ENCODE measurements at places on chromosomes 3 and 15. TPM values are rescaled to one million over a fixed set of nuclear protein-coding genes. Genes with fewer than 3 reads are reported as not detected.

DNA sequence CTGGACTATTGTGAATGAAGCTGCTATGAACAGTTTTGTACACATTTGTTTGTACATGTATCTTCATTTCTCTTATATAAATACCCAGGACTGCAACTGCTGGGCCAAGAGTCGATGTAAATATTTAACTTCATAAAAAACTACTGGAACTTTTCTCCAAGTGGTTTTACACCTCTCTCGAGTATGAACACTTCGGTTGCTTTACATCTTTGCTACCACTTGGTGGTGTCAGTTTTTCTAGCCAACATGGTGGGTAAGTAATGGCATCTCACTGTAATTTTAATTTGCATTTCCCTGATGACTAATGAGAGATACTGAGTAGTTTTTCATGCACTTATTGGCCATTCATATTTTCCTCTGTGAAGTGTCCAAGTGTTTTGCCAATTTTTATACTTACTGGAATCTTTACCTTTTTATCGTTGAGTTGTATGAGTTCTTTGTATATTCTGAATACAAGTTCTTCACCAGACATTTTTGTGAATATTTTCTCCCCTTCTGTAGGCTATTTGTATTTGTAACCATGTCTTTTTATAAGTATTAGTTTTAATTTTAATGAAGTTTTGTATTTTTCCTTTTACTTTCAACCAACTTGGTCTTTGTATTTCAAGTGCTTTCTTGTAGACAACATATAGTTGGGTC lies 44.4 kb downstream of the PCOLCE2 start:
- no peak overlapping the region for H3K27ac ChIP-seq
- H3K4me1 ChIP-seq = no peaks in the 10 kb centered on the region
- no peaks in the 10 kb centered on the region for H3K27me3 ChIP-seq

DNA sequence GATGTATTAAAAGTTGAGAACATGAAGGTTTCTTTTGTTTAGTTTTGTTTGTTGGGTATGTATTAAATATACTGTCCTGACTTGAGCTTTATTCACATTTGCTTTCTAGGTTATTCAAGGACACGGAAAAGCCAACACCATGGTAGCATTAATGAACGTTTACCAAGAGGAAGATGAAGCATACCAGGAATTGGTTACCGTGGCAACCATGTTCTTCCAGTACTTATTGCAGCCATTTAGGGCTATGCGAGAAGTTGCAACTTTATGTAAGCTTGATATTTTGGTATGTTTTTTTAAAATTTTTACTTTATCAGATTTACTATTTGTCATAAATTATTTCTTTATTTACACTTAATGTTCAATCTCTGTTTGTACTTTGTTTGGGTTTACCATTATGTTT lies 3.6 kb downstream of the WHAMM start:
- peaks cover 47% of the 10 kb centered on the region for H3K4me1 ChIP-seq
- no peak overlapping the region for H3K4me3 ChIP-seq
- H3K27me3 ChIP-seq = no peaks in the 10 kb centered on the region
- DNase-seq = no peak
- no peaks in the 10 kb centered on the region for H3K36me3 ChIP-seq
- H3K27ac ChIP-seq = peak overlapping the region; percentile 92

DNA sequence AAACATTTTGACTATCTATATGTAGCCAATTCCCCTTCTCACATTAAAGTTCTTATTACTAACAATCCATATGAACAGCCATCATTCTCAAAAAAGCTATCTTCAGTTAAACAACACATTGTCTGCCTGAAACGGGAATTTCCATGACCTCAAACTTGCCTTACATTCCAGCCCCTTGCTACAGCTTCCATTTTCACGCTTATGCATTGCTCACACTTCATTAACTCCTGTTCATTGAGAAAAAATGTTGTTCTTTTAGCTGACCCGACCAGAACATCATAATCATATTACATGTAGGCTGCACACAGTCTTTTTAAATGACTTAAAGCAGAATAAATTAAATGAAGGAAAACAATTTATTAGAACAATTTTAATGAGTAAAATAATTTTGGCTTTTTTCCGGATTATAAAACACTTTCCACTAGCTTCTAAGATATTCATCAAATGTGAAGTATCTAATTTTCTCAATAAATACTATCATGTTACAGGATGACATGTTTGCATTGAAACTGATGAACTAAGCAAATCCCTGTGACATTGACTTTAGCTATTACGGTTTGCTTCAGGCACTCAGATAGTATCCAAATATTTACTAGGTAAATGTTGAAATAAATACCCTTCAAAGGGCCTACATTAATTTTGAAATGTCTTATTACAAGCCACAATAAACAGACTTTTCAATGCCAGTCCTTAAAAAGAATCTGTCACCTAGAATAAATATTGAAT lies 49.9 kb downstream of the P3H2 start:
- no peak overlapping the region for H3K27ac ChIP-seq
- H3K27me3 ChIP-seq = no peaks in the 10 kb centered on the region
- DNase-seq = no peak
- H3K4me3 ChIP-seq = no peak overlapping the region
- H3K36me3 ChIP-seq = no peaks in the 10 kb centered on the region

- no peak for DNase-seq
- H3K36me3 ChIP-seq = no peaks in the 10 kb centered on the region
- no peak overlapping the region for H3K27ac ChIP-seq
- no peak overlapping the region for H3K4me3 ChIP-seq
These were observed 370.9 kb downstream of the NSUN3 start for GRCh38 chr3:94433811-94434210.

- H3K27me3 ChIP-seq = no peaks in the 10 kb centered on the region
- no peak overlapping the region for H3K4me3 ChIP-seq
- DNase-seq = no peak
- no peaks in the 10 kb centered on the region for H3K4me1 ChIP-seq
These were observed 9.2 kb upstream of the HHLA2 start for GRCh38 chr3:108287146-108287545.

Gene AADACL2
- total RNA-seq = not detected

DNA sequence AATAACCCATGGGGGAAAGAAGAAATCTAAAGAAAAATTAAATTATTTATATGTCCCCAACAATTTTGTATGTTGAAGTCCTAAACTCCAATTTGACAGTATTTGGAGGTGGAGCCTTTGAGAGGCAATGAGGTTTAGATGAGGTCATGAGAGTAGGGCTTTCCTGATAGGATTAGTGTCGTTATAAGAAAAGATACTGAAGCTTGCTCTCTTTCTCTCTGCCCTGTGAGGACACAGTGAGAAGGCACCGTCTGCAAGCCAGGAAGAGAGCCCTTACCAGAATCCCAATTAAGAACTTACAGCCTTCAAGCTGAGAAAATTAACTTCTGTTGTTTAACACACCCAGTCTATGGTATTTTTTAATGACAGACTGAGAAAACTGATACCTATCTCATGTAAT lies 16.1 kb upstream of the OR5AC2 start:
- H3K36me3 ChIP-seq = no peaks in the 10 kb centered on the region
- no peak overlapping the region for H3K4me3 ChIP-seq
- H3K4me1 ChIP-seq = no peaks in the 10 kb centered on the region
- DNase-seq = no peak

DNA sequence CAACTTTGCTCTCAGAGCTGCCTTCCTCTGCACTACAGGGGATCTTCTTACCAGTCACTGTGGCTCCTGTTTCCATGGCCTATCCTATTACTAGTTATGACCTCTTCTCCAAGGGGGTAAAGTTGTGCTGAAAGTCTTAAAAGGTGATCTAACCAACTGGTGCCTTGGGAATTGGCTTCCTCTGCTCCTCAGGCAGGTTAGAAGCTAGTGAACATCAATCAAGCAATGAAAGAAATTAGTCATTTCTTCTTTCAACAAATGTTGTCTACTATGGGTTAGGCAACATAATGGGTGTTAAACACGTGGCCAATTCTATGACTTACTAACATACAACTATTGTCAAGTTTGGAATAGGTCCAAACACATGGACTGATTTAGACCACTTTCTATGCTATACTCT lies 571.4 kb upstream of the NAALADL2 start:
- no peak overlapping the region for H3K27ac ChIP-seq
- no peaks in the 10 kb centered on the region for H3K27me3 ChIP-seq
- H3K4me3 ChIP-seq = no peak overlapping the region

DNA sequence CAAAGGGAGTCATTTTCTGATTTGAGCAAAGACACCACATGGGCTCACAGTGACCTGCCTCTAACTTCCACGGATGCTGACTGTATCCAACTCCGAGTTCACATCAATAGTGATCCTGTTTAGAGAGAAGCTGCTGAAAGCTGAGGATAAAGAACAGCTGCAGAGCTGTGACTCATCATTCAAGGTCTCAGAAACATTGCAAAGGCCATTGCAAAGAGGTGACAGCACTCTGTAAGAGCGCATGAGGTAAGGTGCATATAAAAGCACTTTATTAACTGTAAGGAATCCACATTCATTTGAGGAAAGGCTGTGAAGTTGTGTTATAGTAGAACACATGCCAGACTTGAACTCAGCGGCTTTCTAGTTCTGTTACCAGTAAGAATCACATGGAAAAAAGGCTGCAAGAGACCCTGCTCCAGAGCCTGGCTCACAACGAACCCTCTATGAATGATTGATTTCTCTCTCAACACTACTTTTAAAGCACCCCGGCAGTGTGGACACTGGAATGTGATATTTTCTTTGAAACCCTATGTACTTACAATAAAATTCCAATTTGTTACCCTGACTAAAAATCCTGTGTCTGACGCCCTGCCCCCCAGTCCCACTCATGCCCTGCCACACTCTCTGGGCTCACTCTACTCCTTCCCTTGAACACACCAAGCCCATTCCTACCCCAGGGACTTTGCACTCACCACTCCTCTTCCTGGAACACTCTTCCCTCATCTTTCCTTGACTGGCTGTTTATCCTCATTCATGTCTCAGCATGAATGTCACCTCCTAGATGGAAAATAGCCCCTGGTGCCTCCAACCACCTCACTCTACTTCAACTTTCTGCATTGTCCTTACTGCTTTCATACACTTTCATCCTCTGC lies 111.2 kb downstream of the LSM3 start:
- H3K4me3 ChIP-seq = no peak overlapping the region
- peaks cover 49% of the 10 kb centered on the region for H3K4me1 ChIP-seq
- peak; percentile 62 for DNase-seq
- H3K36me3 ChIP-seq = no peaks in the 10 kb centered on the region
- peak overlapping the region; percentile 84 for H3K27ac ChIP-seq

GRCh38 chr3:3038201-3038991 lies 71.8 kb downstream of the IL5RA start:
- H3K4me1 ChIP-seq = no peaks in the 10 kb centered on the region
- peak overlapping the region; percentile 37 for H3K27ac ChIP-seq
- H3K4me3 ChIP-seq = no peak overlapping the region
- DNase-seq = no peak

DNA sequence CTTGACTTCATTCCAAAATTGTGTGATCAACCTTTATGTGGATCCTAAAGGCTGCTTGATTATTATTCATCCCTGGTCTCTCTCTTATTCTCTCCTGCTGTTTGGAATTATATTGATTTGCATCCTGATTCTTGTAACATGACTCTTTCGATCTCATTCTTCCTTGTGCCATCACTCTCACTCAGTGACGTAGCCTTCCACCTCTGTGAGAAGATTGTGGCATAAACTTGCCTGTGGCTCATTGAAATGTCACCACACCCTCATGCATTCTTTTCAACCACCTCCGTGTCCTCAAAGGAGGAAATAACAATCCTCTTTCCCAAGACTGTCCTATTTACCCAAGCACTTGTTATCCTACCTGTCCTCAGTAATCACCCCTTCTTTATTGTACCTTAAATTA lies 41.3 kb upstream of the GCNT3 start:
- no peaks in the 10 kb centered on the region for H3K27me3 ChIP-seq
- H3K36me3 ChIP-seq = no peaks in the 10 kb centered on the region
- no peak overlapping the region for H3K27ac ChIP-seq
- H3K4me1 ChIP-seq = no peaks in the 10 kb centered on the region

- no peaks in the 10 kb centered on the region for H3K4me1 ChIP-seq
- H3K27ac ChIP-seq = no peak overlapping the region
- no peaks in the 10 kb centered on the region for H3K36me3 ChIP-seq
These were observed 270.0 kb downstream of the NAALADL2 start for GRCh38 chr3:175129126-175129525.

GRCh38 chr15:52511084-52511483 lies 17.6 kb downstream of the MYO5A start:
- H3K27me3 ChIP-seq = no peaks in the 10 kb centered on the region
- H3K4me3 ChIP-seq = no peak overlapping the region
- H3K36me3 ChIP-seq = no peaks in the 10 kb centered on the region
- H3K4me1 ChIP-seq = peaks cover 42% of the 10 kb centered on the region

Gene GOLGA6L10
- total RNA-seq = 0.49 TPM

- no peaks in the 10 kb centered on the region for H3K27me3 ChIP-seq
- H3K36me3 ChIP-seq = no peaks in the 10 kb centered on the region
- no peak for DNase-seq
These were observed 45.4 kb downstream of the FGF7 start for GRCh38 chr15:49468481-49468839.

Gene LMAN1L
- total RNA-seq = not detected

DNA sequence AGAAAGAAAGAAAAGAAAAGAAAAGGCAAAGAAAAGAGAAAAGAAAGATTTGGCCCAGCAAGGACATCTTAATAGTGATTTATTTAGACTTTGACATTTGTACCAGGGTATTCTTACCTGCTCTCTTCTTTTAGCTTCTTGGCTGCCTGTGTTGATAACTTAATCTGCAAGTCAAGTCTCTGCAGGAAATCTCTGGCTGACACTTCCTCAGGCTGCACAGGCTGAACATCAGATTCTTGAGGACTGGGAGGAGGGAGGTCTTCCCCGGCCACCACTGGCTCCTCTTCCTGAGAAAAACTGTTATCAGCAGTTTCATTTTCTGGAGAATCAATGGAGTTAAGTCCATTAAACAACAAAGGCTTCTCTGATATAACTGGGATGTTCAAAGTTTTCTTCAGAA lies 12.8 kb downstream of the LYSMD2 start:
- peaks cover 28% of the 10 kb centered on the region for H3K4me1 ChIP-seq
- H3K36me3 ChIP-seq = no peaks in the 10 kb centered on the region
- no peak overlapping the region for H3K27ac ChIP-seq
- DNase-seq = no peak
- no peak overlapping the region for H3K4me3 ChIP-seq

DNA sequence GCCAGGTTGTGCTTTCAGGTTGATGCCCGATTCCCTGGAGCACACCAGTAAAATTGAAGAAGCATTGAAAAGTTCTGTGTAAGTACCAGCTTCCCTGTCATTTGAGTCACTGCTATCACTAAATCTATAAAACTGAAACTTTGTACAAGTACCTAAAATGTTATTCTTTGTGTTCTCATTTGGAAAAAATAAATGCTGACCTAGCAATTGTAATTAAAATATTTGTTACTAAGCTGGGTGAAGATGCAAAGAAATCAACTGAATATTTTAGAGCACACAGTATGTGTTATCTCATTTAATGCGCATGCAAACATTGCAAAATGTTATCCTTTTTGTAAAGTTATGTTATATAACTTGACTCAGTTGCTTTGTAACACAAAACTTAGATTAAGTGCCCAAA lies 733.7 kb downstream of the TBL1XR1 start:
- H3K36me3 ChIP-seq = no peaks in the 10 kb centered on the region
- no peak for DNase-seq
- no peaks in the 10 kb centered on the region for H3K4me1 ChIP-seq
- H3K27ac ChIP-seq = no peak overlapping the region
- H3K4me3 ChIP-seq = no peak overlapping the region

Measured in gastrocnemius medialis (tissue), 4 donors.